Posterior cingulate gyrus (tissue), 11 donors: ENCODE measurements at places on chromosomes 2 and 18.

DNA sequence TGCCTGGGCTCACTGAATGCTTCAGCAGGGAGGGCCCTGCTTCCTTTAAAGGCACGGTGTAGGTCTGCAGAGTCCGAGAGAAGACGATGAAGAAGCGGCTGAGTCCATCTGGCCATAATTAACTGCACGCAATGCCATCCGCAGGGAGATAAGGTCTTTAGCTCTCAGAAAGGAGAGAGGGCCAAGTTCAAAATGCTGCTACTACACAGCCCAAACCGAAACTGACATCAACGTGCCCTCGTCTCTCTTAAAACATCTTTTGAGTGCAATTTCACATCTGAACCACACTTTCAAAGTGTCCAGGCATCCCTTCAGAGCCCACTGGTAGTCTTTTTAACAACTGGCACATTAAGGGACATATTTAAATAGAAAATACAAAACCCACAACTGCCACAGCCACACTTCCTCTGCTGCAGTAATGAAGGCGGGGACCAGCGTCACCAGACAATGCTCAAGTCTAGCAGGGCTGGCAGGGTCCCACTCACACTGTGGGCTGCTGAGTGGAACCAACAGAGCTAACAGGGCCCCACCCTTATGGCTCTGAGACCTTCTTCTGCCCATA lies 35.8 kb downstream of the ST3GAL5 start:
- DNase-seq: no peak

- DNase-seq: no peak
Observed at GRCh38 chr2:55718165-55719008, 24.7 kb upstream of the PNPT1 start.

DNA sequence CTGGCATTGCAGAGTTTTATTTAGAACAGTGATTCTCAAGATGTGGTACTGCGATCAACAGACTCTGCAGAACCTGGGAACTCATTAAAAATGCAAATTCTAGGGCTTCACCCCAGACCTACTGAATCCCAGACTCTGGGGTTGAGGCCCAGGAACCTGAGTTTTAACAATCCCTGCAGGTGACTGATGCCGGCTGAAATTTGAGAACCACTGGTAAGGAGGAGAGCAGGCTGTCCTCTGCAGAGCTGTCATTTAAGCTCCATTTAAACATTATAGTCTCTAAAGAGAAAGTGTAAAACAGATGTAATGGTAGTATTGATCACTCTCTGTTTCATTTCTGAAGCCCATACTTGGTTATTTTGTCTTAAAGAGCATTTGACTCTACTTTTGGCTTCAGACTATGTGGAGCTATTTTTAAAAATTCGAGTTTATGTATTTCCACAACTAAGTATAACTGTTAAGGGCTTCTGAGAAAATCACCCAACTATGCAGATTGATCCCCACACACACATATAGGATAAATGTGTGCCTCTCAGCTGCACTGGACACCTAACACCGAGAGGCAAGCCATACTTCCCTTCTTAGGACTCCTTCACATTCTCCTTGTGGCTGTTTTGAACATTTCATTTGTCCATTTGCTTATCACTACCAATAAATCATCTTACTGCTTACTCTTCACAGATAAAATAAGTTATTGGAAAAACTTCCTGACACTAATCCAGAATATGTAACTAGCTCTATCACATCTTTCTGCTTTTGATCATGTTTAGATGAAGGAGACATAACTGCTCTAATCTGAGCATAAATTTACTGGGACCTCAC lies 487.5 kb downstream of the DLGAP1 start:
- no peak for DNase-seq

GRCh38 chr2:105104208-105104731 lies 66.4 kb downstream of the MRPS9 start:
- no peak for DNase-seq

- DNase-seq: no peak
Observed at GRCh38 chr18:60469387-60470100, 97.0 kb upstream of the MC4R start.

DNA sequence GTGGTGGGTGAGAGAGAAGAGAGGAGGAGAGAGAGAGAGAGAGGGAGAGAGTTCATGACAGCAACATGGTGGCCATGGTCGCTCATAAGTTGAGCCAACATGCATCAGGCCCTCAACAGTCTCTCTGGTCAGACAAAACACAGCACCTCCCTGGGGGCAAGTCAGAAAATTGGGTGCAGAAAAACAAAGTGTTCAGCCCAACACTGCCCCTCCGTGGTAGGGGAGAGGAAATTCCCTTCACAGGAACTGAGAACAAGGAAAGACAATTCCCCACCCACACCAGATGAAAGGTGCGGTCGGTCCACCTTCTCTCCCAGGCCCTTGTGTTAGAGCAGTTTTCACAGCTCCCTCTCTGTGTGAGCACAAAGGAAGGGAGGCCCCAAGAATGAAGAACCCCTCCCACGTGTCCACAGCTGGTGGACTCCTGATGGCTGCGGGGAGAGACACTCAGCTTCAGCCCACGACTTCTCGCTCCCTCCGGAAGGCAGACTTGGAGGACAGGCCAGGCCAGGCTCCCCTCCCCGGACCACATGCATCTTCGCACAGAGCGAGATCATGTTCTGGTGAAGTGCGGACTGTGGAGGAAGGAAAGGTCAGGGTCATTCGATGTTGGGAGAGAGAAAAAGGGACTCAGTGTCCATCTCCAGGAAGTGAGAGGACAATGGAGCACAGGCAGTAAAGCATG lies 181.7 kb downstream of the ANAPC1 start:
- no peak for DNase-seq

- DNase-seq: no peak
Observed at GRCh38 chr2:242011167-242011513, 141.6 kb downstream of the RTP5 start.

- DNase-seq: no peak
Observed at GRCh38 chr18:6397931-6398566, 16.7 kb downstream of the L3MBTL4 start.

- DNase-seq: no peak
Observed at GRCh38 chr2:29033656-29034055, 40.7 kb downstream of the PCARE start.

- no peak for DNase-seq
Observed at GRCh38 chr18:62045316-62045715, 141.5 kb downstream of the PIGN start.

- DNase-seq: no peak
Observed at GRCh38 chr2:200774920-200775319, 36.8 kb upstream of the BZW1 start.

DNA sequence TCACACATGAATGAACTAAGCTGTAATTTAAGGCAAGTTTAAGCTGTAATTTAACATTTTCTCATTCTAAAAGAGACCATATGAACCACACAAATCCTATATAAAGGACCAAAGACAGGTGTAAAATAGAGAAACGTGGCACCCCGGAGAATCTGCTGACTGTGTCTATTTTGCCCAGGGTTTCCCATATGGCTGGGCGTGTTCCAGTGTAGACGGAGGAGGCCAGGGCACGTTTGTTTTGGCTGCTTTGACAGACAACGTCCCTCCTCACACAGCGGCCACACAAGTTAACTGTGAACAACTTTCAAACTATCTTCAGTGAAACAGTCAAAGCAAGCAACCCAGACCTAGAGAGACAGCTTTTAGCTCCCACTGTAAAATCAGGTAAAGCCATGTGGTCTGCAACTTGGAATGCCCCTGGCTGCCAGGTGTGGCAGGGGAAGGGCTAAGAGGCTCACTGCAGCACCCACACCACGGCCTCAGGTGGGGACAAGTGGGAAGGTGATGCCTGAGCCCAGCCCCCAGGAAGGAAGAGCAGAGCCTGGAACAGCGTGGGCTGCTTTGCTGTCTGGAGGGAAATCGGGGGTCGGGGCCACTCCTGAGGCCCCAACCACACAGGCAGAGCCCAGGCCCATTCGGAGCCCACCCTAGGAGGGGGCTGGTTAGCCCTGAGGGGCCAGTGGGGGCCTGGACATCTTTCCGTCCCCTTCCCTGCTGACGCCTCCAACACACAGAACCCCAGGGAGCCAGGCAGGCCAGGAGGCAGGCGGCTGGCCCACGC lies 40.7 kb downstream of the SLC66A2 start:
- DNase-seq: peak; percentile 79

- DNase-seq: peak; percentile 48
Observed at GRCh38 chr2:28956415-28956826, 24.7 kb upstream of the TOGARAM2 start.

- no peak for DNase-seq
Observed at GRCh38 chr2:1871171-1871570, 126.9 kb upstream of the PXDN start.

DNA sequence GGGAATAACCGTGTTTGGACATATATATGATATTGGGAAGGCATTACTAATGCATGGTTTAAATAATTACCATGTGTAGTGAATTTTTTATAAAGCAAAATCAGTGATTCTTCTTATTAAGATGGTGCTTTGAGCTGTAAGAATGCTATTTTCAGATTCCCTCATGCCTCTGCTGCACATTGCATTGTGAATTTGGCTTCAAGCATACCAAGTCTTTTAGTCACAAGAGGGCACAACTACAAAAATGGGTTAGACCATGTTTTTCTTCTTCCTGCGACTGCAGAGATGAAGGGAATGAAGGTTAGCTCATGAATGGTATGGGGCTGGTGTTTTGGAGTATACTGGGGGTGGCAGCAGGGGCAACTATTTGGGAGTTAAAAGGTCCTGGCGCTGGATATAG lies 320.1 kb downstream of the SLC4A3 start:
- DNase-seq: no peak

- no peak for DNase-seq
Observed at GRCh38 chr2:181632733-181633401, 24.0 kb downstream of the CERKL start.

DNA sequence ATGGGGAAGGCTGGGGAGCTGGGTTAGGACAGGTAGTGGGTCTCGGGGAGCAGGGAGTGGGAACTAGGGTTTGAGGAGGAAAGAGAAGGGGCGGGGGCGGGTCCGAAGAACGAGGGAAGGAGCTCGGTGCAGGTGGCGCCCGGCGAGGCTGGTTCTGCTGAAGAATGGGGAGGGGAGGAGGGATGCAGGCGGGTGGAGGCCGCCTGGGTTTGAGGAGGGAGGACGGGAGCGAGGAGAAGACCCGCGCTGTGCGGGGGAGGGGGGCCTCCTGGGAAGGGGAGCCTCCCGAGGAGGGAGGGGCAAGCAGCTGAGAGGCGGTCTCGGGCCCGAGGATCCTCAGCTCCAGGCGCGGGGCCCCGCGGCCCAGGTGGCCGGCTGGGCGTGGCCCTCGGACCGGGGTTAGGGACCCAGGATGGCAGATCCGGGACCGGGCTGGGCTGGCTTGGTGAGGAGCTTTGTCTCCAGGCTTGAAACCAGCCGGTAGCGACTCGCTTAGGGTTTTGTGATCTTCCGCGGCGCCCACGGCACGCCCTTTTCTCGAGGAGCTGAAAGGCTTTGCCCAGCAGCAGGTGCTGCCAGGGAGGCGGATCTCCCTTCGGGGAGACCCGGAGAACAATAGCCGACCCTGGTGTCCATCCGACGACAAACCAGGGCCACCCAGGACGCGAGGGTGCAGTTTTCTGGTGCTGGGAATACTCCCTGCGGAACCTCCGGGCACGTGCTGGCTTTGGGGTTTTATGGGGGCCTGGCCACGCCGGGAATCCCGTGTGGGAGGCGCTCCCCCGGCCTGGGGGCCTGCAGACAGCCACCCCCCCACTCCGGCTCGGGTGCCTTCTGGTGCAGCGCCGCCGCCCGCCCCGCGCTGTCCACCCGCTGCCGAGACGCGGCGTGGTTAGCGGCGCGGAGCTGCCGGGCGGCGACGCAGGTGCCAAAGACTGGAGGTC lies 1.4 kb downstream of the DPYSL5 start:
- DNase-seq: peak; percentile 49

GRCh38 chr2:17270894-17271293 lies 247.3 kb downstream of the RAD51AP2 start:
- DNase-seq: no peak

DNA sequence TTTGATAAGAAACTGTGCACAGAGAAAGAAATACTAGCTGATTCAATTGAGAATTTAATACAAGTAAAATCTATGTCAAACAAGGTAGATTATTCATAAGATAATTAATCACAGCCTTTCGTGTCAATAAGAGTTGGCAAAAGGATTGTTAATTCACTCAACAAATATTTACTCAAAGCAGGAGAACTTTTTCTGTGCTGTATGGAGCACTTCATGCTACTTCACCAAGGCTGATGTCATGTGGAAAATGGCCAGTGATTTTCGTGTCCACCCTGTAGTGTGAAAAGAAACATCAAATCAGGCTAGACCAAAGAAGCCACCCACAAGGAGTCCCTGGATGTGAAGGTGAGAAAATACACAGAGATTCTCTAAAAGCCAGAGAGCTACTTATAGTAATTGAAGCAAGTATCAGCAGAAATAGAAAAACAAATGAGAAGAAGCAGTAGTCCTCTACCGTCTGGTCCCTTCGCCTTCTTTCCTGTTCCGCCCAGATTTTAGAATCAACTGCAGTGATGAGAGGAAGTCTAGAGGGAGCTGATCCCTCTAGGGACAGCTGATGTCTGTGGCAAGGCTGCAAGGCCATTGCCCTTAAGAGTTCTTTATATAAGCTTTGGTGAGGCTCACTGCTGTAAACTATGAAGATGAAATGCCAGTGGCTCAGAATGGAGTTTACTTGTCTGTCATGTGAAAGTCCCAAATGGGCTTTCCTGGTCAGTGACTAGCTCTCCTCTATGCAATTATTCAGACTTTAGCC lies 201.3 kb upstream of the APCDD1 start:
- DNase-seq: no peak

- no peak for DNase-seq
Observed at GRCh38 chr18:21391074-21391673, 149.1 kb downstream of the GREB1L start.

- DNase-seq: no peak
Observed at GRCh38 chr18:32624182-32624723, 148.6 kb downstream of the KLHL14 start.

- DNase-seq: no peak
Observed at GRCh38 chr2:8882094-8882493, 44.7 kb upstream of the KIDINS220 start.

- peak; percentile 55 for DNase-seq
Observed at GRCh38 chr18:79947054-79947755, 4.2 kb downstream of the SLC66A2 start.

GRCh38 chr2:161421686-161422085 lies 5.6 kb downstream of the TBR1 start:
- DNase-seq: no peak

DNA sequence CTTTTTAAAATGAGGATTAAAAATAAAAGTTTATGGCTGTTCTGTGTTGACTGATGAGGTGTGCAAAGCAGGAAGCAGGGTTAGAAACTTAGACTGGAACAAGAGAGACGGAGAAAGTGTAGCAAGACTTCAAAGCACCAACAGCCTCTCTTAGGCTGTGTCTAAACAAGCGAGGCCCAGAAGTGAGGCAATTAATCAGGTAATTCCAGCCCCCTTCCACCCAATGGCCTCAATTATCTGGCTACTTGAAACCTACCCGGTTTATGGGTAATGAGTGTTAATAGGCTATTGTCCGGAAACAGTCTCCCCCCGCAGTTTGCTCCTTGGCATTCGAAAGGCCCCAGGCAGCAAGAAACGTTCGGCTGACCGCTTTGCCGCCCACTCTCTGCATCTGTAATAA lies 171.7 kb upstream of the MYCN start:
- DNase-seq: no peak

- DNase-seq: no peak
Observed at GRCh38 chr2:79271456-79271855, 111.9 kb upstream of the REG3A start.
